ENCODE measurements at places on chromosomes 12 and 14.
A peak's percentile ranks its signal among the peaks of the same experiment; 100 is the strongest.

DNA sequence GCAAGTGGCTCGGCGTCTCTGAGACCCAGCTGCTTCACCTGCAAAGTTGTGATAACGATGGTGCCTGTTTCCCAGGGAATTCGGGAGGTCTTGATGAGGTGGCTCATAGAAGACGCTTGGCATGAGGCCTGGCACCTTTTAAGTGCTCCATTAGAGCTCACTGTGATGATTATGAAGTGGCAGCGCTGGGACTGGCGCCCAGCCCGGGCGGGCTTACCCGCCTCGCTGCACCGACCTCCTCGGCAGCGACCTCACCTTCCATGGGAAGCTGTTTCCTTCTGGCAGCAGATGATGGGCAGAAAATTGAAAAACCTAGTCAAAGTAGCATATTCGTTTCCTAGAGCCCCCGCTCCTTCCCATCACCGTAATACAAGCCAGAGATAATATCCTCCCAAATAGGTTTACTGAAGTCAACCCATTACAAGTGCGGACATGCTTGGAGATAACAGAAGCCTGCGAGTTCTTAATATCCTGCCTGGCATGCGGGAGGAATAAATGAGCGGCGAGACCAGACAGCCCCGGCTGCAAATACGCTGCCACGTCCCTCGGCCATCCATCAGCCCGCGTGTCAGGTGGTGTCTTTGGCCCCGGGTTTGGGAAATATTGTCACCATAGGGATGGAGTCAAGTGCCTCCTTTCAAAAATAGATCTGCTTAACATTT lies 35.2 kb upstream of the DLK1 start:
- peak; percentile 75 for DNase-seq

DNA sequence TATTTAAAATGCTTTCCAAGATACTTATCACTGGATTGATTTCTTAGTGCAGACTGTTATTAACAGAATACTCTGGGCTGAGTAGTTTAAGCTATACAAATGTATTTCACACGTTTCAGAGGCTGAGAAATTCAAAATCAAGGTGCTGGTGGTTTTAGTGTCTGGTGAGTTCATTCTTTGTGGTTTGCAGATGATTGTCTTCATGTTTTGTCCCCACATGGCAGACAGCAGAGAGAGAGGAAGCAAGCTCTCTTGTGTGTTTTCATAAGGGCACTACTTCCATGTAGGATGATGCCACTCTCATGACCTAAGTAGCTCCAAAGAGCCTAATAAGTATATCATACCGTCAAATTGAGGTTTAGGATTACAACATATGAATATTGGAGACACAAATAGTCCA lies 1348.9 kb upstream of the FLRT2 start:
- no peak for DNase-seq

- DNase-seq: peak; percentile 24
Measured at GRCh38 chr12:78403136-78403535, 461.4 kb upstream of the SYT1 start.

- DNase-seq: peak; percentile 54
Measured at GRCh38 chr12:54191126-54191525, 2.3 kb upstream of the SMUG1 start.

DNA sequence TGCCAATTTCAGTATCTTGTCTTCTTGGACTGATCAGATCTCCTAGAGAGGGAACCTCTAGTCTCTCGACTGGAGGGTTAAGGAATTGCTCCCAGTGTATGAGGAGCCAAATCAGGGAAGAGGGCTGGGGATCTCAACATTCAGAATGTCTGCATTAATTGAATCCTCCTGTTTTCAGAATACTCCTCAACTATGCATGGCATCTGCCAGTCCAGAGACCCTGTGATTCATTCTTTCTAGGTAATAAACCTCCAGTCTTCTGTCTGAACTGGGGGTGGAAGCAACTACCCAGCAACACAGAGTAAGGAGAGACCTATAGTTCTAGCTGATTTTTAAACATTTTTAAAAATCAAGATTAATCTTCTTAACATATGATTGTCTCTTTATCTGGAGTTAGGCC lies 92.7 kb downstream of the AKAP6 start:
- DNase-seq: no peak

DNA sequence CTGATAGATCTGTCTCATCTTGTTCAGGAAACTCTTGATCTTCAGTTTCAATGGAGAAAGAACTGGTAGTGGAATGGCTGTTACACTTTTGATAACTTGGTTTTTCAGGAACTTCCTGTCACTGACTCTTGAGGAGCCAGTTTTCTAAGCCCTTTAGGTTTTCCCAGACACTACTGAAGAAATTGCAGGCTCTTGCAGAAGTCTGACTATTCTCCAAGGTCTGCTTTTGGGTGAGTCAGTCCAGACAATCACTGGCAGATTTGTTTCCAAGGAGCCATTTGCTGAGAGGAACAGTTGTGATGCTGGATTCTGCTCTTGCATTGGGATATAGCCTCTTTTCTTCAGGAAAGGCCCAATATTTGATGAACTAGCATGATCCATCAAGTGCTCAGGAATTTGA lies 468.0 kb downstream of the FUT8 start:
- peak; percentile 33 for DNase-seq

DNA sequence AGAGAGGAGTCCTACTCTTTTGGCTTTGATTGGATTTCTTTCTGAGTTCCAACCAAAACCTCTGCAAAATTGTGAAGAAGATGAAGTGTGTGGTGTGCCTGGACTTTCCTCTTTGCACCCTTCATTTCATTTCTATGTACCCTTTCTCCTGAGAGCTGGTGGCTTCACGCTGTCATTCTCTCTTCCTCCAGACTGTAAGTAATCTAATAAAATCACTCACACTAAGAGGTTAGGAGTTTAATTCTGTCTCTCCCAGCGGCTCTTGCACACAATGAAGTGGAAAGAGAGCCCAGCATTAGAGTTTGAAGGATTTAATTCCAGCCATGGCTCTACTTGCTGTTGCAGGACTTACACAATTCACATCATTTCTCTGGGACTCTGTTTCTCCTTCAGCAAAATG lies 37.8 kb upstream of the CRADD start:
- no peak for DNase-seq

Data from epithelial cell of esophagus (primary cell).